ENCODE measurements at places on chromosomes 4 and X. TPM values are rescaled to one million over a fixed set of nuclear protein-coding genes. Genes with fewer than 3 reads are reported as not detected.

NCAPG gene
- 28.9 TPM for total RNA-seq

MAGED4B gene
- total RNA-seq = 14.3 TPM

BMPR1B gene
- 7.6 TPM for total RNA-seq

ZNF718 gene
- total RNA-seq = 0.54 TPM

REPS2 gene
- 0.32 TPM for total RNA-seq

CXCL11 gene
- not detected for total RNA-seq

GAGE12F gene
- not detected for total RNA-seq

CA5B gene
- 2.6 TPM for total RNA-seq

HTN3 gene
- not detected for total RNA-seq
